Osteocyte (in vitro differentiated cells): ENCODE measurements at places on chromosomes 16 and 17.

- DNase-seq = no peak
Observed at GRCh38 chr16:88904676-88905365, 38.4 kb upstream of the PABPN1L start.

GRCh38 chr16:58292886-58293285 is 1.9 kb downstream of the PRSS54 start:
- DNase-seq = no peak

DNA sequence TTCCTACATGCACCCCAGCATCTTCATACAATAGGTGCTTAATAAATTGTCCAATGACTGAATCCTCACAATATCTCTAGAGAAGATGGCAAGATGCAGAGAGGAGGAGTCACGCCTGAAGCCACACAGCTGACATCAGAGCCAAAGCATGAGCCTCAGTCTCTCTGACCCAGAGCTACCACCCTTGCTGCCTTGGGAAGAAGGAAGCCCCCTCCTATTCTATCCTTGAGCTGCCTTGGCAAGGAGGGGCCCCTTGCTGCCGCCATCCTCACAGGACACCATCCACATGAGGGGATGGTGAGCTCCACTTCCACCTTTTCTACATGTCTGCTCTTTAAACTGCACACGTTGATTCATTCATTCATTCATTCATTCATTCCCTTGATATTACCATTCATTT is 37.0 kb upstream of the C16orf78 start:
- no peak for DNase-seq

DNA sequence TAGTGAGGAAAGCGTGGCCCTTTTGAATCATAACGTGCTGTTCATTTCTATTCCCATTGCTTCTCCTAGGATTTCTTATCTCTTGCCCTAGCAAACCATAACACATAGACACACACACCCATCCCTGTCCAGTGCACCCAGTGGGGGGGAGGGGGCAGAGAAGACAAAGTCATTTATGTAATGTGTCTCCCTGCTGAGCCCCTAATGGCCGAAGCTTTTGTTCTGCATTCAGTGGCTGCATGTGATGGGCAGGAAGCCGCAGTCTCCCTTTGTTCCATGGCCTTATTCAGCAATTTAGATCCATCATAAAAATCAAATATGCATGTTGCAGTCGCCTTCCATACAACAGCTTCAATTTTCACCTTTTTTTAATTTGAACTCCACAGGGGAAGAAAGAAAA is 325.4 kb downstream of the ZFHX3 start:
- no peak for DNase-seq

- no peak for DNase-seq
Observed at GRCh38 chr17:36498155-36498554, 11.7 kb downstream of the ZNHIT3 start.

GRCh38 chr17:70525961-70526360 is 356.6 kb downstream of the KCNJ2 start:
- DNase-seq = no peak

GRCh38 chr16:84806256-84806889 is 13.4 kb upstream of the CRISPLD2 start:
- peak; percentile 87 for DNase-seq

DNA sequence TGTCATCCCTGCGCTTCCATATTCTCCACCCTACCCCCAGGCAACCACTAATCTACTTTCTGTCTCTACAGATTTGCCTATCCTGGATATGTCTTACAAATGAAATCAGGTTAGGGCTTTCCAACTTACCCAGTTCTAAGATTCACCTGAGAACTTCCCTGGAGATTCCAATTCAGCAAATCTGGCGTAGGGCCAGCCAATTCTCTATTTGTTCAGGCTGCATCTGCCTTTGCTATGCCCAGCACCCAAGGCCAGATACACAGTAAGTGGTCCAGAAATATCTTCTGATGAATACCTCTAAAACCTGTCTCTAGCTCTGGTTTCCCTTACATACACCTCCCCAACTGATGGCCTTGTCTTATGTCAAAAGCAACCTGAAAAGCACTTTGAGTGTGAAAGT is 10.4 kb upstream of the CTCF start:
- no peak for DNase-seq

GRCh38 chr16:27823421-27823820 is 240.1 kb downstream of the GSG1L start:
- DNase-seq = no peak

DNA sequence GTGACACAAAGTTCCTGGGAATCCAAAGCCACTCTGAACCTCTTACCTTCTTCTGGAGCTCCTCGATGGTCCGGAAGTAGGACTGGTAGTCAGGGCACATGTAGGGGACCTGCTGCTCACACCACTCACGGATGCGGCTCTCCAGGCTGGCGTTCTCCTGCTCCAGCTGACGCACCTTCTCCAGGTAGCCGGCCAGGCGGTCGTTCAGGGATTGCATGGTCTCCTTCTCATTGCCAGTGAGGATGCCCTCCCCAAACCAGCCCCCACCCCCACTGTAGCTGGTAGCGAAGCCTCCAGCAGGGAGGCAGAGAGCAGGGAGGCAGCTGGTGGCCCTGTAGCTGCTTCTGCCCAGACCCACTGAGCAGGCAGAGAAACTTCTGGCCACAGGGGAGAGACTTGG is 370 bp downstream of the KRT35 start:
- no peak for DNase-seq

- no peak for DNase-seq
Observed at GRCh38 chr17:41010441-41010840, 1.5 kb upstream of the KRTAP3-1 start.

DNA sequence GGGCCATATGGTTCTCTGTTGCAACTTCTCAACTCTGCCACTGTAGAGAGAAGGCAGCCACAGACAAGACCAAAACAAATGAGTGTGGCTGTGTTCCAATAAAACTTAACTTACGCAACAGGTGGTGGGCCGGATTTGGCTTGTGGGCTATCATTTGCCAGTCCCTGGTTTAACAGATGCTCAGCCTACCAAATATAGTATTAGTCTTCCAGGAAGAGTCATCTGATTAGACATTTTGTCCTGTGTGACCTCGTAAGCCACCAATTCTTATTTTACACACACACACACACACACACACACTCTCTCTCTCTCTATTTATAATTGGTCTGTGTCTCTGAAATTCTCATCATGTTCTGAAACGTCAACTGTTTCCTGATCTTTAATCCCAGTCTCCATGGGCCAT is 245.9 kb downstream of the XYLT1 start:
- no peak for DNase-seq

GRCh38 chr16:71542377-71542776 is 16.2 kb downstream of the CHST4 start:
- DNase-seq = no peak

- no peak for DNase-seq
Observed at GRCh38 chr17:65431116-65431515, 130.3 kb downstream of the AXIN2 start.

DNA sequence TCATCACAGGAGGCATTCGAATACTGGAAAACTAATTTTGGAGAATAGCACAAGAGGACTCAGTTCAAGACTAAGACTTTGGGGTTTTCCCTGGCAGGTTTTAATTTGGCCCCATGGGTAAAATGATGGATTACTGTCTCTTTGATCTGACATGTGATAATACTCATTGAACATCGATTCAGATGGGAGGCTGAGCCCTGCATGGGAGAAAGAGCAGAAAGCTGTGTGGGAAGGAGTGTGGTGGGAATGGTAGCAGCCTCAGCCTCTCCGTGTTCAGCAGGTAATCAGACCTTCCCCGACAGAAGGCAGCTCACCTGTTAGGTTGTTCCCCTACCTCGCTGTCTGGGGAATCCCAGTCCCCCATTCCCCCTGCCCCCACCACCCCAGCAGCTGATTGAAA is 124.7 kb upstream of the TNRC6C start:
- no peak for DNase-seq

DNA sequence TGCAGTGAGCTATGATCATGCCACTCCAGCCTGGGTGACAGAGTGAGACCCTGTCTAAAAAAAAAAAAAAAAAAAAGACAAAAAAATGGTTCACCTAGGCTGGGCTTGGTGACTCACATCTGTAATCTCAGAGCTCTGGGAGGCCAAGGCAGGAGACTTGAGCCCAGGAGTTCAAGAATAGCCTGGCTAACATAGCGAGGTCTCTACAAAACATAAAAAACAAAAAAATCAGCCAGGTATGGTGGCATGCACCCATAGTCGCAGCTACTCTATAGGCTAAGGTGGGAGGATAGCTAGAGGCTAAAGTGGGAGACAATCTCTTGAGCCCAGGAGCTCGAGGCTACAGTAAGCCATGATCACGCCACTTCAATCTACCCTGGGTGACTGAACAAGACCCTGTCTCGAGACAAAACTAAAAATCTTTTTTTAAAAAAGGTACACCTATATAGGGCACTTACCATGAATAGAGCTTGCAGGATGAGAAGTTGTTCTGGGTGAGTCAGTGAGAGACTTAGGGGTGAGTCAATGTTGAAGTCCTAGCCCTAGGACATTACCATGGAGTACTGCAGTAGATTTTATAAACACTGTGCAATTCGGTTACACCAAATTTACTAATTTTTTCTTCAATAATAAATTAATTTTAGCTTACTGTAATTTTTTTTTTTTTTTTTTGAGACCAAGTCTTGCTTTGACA is 19.0 kb downstream of the USP32 start:
- no peak for DNase-seq

- DNase-seq = no peak
Observed at GRCh38 chr16:23856251-23856709, 20.5 kb downstream of the PRKCB start.

DNA sequence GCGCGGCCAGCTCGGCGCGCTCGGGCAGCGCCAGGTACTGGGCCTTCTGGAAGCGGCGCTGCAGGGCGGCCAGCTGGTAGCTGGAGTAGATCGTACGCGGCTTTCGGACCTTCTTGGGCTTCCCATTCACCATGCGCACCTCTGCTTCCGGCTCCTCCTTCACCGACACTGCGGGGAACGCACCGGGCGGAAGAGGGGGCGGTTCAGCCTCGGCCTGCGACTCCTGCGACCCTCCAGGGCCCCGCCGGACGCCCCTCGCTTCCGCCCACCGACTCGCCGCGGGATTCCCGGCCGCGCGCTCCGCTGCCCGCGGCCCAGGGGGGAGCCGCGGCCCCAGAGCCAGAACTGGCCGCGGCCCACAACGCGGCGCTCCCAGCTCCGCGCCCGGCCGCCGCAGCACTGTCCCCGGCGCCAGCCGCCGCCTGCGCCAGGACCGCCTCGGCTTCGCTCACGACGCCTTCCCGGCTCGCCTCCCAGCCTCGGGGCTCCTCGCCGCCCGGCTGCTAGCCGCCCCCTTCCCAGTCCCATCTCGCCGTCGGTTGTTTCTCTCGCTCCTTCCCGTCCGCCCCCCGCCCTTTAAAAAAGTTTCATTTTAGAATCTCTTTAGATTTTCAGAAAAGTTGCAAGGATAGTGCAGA is 1.5 kb downstream of the DLX3 start:
- no peak for DNase-seq
